Lower lobe of right lung (tissue), 2 donors: ENCODE measurements at places on chromosomes 1 and 21.
A peak's percentile ranks its signal among the peaks of the same experiment; 100 is the strongest.

GRCh38 chr1:24283326-24284155 is 35.6 kb upstream of the GRHL3 start:
- no peak for DNase-seq

DNA sequence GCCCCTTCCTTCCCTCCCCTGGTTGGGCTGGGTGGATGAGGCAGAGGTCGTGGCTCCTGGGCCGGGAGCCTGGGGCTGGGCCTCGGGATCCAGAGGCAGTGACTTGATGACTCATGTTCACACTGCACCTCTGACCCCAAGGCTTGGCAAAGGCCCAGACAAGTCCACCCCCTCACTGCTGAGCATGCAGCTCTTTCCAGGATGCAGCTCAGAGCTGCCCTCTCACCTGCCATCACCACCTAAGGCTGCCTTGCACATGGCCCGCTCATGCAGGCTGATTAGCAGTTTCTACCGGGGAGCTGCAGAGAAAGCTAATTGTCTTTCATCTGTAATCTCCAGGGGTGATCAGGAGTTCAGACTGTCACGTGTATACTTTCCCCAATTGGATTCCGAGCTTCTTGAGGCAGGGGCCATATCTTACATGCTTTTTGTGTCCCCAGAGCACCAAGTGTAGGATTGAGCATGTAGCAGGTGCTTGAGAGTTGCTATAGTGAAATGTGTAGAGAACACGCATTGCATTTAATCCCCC is 62.1 kb downstream of the LRRN2 start:
- no peak for DNase-seq

DNA sequence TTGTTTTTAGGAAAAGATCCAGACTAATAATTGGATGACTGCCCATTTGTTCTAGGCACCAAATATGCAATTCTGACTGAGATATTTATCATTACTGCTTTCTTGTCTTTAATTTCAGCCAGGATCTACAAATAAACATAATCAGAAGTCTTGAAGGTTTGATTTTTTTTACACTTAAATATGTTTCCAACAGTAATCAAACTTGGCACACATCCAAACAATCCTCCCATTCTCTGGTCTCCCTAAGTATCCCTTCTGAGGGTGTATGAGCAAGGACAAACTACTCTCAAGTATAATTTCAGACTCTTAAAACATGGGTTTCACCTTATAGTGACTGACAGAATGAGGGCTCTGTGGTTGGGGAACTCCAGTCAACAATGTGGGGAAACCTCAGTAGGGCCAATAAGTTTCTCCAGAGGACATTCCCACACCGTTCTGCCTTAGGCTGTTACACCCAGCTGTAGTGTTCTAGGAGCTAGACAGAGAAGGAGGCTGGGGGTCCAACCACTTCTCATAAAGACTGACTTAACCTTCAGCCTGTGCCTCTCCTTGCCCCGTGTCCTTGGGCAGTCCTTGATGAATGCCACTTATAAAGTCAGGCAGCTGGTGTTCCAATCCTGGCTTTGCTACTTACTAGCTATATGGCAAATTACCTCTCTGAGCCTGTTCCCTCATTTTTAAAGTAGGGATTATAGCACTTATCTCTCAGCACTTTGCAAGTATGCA is 1.5 kb upstream of the PALMD start:
- DNase-seq: no peak

DNA sequence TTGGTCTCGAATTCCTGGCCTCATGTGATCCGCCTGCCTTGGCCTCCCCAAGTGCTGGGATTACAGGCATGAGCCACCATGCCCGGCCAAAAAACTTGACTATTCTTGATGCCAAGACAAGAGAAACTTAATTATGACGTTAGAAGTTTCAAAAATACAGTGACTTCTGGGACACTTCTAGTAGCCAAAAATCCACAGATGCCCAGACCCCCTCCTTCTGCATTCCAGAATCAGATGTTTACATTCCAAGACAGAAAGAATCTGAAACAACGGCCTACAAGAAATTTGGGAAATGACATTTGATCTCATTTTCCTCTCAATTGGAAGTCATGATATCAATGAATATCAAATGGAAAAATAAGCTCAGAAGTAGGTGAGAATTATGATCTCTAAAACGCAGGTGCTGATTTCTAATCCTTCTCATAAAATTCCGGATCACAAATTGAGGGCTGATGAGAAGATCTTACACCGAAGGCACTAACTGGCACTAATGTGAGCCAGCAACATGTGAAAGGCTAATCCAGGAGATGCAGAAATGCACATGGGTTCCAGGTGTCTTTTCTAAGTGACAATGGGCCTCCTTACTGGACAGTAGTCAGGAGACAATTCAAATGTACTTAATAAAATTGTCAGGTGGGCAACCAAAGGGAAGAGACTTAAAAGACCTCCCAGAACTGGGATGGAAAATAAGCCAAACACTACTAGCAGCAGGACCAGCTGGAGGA is 5.5 kb downstream of the RAB29 start:
- no peak for DNase-seq

DNA sequence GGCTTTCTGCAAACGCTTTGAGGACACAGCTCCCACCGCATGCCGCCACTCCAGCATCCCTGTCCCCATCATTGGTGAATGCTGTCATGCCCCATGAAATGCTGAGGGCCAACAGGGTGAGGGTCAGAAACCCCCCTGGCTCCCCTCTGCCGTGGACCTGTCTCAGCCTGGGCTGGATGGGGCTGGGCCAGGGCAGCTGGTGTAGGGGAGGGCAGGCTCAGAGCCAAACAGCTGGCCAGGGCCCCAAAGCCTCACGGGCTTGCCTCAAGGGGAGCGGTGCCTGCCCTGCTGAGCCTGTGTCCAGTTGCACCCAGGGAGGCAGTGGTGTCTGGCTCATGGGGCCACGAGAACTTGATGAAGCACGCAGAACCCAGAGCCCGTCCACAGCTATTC is 49.7 kb downstream of the S100B start:
- peak; percentile 43 for DNase-seq

DNA sequence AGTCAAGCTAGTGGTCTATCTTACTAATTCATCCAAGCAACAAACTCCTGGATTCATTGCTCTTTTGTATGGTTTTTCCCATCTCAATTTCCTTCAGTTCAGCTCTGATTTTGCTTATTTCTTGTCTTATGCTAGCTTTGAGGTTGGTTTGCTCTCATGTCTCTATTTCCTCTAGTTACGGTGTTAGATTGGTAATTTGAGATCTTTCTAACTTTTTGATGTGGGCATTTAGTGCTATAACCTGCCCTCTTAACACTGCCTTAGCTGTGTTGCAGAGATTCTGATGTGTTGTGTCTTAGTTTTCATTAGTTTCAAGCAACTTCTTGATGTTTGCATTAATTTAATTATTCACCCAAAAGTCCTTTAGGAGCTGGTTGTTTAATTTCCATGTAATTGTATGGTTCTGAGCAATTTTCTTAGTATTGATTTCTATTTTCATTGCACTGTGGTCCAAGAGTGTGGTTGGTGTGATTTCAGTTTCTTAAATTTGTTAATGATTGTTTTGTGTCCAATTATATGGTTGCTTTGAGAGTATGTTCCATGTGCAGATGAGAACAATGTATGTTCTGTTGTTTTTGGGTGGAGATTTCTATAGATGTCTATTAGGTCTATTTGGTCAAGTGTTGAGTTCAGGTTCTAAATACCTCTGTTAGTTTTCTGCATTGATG is 154.6 kb downstream of the PLPPR5 start:
- no peak for DNase-seq

DNA sequence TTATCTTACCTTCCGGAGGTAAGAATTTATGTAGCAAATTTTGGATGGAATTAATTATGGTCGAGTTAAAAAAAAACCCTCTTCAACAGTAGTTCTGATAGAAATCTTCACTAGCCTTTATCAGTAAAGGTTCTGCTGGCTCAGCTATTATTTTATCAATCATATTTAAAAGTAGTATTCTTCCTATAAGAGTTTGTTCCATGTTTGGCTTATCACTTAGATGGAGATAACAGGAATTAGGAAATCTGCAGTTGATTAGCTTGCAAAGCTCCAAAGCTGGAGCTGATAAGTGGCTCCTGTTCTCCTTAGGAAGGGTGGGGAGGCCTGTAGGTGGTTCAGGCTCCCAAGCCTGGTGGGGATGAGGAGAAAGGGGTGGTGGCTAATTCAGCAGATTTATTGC is 31.5 kb upstream of the DUSP10 start:
- DNase-seq: no peak

DNA sequence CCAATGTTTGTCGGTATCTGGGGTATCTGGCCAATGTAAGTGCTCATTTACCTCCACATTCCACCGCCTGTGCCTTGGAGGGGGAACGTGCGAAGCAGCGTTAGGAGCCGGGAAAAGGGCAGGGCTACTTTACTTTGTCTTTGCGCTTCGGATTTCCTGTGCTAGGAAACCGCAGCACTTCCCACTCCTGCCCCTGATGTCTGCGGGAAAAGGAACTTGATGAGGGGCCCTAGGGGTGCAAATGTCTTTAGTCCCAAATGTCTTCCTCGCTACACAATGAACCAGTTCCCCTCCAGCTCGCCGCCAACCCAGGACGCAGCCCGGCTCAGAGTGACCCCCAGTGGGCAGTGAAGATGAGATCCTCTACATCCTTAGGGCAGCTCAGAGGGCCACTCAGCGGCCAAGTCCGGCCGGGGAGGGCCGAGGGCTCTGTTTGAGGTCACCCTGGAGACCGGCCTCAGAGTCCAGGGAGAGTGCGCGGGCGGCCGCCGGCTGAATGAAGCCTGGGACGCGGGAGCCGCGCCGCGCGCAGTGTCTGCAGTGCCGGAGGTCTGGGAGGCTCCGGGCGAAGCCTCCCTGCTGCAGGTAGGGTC is at the start of gene DYNLT5:
TSS of gene DYNLT5 (plus strand) at position 460 of the 593 bp plus-strand sequence. CDS start 2,200 bp downstream, outside the sequence.
- peak; percentile 79 for DNase-seq

GRCh38 chr1:167722152-167722869 is 529 bp downstream of the MPZL1 start:
- DNase-seq: no peak
